ENCODE measurements at places on chromosomes 5 and 9. TPM values are rescaled to one million over a fixed set of nuclear protein-coding genes. Genes with fewer than 3 reads are reported as not detected.
A peak's percentile ranks its signal among the peaks of the same experiment; 100 is the strongest.

TLX3 gene
- total RNA-seq: not detected

DNAI1 gene
- not detected for total RNA-seq

SHC3 gene
- total RNA-seq: 1.1 TPM

GRCh38 chr5:176771102-176771845 lies 39.1 kb upstream of the UNC5A start:
- no peak for DNase-seq

- no peak for DNase-seq
Measured at GRCh38 chr5:107419498-107419897, 251.2 kb downstream of the EFNA5 start.

DNA sequence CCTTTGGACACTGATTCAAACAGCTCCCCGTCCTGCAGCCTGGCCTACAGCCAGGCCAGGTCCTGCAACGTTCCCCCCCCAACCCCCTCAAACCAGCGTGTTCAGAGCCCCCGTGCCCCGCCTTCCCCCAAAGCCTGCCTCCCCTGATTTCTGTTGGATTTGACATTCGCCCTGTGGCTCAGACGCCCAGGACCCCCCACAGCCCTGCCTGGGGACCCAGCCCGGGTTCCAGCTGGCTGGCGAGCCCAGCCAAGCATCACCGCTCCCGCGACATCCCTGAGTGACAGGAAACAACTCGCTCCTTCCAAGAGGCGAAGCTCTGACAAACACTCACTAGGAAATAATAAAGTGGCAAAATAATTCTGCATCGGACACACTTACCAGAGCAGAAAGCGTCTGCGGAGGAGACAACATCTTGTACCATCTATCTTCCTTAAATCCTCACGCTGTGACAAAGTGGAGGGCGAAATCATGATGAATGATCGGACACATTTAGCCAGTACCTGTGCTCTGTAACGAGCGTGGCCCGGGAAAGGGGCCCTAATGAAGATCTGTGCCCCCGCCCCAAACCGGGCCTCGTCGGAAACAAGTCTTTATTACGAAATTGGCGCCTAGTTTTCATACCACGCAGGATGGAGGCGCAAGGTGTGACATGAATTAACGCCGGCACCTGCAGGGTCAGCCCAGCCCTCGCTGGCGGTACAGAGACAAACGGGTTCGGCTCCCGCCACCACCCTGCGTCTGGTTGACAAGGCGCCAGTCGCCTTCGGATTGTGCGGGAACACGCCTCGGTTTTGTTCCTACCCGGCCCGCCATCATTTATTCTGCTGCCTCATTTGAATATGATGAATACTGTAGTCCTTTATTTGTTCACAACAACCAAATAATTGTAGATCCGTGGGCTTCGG lies 91.0 kb upstream of the MVB12B start:
- no peak for DNase-seq

- no peak for DNase-seq
Measured at GRCh38 chr9:114341991-114342390, 12.3 kb downstream of the ORM2 start.

- no peak for DNase-seq
Measured at GRCh38 chr9:115237385-115237998, 119.5 kb upstream of the TNC start.

DNA sequence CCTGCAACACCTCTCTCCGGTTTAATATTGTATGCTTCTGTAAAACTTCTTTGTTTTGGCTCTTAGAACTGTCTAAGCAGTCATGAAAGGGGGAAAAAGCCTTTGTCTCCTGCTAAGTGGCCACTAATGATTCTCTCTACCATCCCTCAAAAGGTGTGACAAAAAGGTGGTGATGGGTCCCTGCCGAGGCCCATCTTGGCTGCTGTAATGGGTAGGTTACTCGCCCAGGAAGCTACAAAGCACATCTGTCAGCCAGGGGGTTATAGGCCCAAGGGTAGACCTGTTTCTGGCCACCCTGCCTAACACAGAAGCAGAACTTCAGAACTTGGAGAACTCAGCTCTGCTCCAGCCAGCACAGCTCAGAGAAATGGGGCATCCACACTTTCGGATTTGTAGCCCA lies 1.6 kb downstream of the FAM219A start:
- DNase-seq: no peak

DNA sequence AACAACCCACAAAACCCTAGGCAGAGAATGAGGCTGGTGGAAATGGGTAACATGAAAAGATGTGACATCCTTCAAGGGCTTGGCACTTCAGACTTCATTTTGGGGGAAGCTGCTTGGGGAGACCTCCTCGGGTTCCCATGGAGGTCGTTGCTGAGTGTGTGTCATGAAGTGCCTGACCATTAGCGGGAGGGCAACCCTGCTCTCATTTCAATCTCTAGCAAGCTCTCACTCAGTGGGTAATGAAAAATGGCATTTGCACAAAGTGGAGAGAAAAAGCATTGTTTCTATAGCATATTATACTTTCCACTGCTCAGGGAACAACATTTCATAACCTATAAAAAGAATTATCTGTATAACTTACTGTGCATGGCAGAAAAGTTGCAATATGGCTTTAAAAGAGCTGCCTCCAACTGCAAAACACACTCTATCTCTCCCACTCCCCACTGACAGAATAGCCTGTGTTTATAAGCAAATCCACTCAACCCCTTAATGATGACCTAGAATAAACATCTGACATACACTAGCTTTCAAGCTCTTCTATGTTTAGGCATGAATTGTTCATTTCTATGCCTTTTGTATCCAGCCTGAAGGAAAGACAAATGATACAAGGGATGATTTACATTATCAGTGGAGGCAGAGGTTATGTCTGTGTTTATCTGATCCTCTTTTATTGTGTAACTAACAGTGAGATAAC lies 357.2 kb downstream of the ZSWIM6 start:
- no peak for DNase-seq

- DNase-seq: peak; percentile 88
Measured at GRCh38 chr5:173583346-173583745, 33.1 kb downstream of the BOD1 start.

PCDHGA8 gene
- total RNA-seq: 3.0 TPM

DBN1 gene
- total RNA-seq: 58.3 TPM

- DNase-seq: peak; percentile 24
Measured at GRCh38 chr5:5572976-5573797, 150.7 kb downstream of the ICE1 start.

DNA sequence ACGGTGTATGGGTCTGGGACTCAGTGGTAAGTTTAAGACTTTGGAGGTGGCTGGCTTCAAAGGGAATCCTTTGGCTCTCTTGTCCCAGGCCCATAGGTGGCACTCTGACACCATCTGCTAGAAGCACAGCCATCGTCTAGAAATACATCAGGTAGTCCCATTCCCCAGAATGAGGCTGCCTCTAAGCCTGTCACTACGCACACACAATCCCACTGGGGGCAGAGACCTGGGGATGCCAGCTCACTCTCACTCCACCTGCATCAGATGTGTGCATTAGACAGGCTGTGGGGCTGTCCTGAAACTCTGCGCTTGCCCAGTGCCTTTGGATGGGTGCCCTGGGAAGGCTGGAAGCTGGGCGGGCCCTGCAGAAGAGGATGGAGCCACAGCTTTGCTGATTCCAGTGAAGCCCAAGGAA lies 127.5 kb upstream of the PANK3 start:
- DNase-seq: peak; percentile 69

LRRC19 gene
- total RNA-seq: not detected

BTNL8 gene
- not detected for total RNA-seq

- peak; percentile 58 for DNase-seq
Measured at GRCh38 chr5:106957336-106957735, 713.4 kb downstream of the EFNA5 start.

PARP8 gene
- 14.8 TPM for total RNA-seq

- DNase-seq: no peak
Measured at GRCh38 chr9:125485471-125486151, 221.4 kb downstream of the MAPKAP1 start.
